ENCODE measurements at places on chromosomes 5 and 9.

- DNase-seq, result no peak
Measured at GRCh38 chr9:21340735-21341134, 5.5 kb upstream of the KLHL9 start.

DNA sequence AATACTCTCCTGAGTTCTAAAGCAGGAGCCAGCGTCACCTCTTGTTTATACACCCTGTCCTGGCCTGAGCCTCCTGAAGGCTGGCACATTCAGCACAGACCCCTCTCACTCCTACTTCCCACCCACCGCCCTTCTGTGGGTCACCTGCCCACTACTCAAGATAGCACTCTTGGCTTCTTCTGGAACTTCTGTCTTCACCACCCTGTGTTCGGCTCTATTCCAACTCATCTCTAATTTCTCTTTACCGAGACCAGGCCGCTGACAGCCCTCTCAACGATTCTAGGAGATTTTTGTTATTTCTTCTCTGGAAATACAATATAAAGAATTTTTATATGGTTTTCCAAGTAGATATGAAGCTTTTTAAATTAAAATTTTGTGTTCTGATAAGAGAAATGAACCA lies 57.4 kb downstream of the IRF1 start:
- DNase-seq, result no peak

GRCh38 chr5:139569270-139569955 lies 8.3 kb downstream of the UBE2D2 start:
- no peak for DNase-seq

DNA sequence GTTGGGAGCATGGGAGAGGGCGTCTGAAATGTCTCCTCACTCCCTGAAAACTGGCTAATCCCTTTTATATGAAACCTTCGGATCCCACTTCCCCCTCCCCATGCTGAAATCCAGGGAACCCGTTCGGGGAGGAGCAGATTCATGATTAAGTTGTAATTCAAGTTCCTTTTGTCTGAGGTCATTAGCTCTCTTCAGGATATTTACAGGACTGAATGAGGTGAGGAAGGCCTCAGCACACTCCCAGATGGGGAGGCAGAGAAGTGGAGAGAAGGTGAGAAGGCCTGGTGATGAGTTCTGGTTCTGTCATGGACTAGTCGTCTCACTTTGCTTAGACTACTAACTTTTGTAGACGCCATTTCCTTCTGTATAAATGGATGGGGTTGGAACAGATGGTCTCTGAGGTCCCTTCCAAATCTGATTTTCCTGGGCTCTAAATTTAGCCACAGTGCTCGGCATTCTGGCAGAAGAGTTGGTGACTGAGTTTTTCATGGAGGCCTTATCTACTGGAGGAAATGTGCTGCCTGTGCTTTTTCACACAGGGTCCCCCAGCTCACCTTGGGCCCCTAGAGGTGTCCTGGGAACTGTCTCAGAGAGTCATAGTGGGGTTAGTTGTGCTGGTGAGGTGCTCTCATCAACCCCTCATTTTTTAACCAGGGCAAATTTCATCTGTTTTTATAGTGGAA lies 62.3 kb downstream of the PRDM6 start:
- DNase-seq, result no peak

GRCh38 chr5:135811007-135811406 lies 23.5 kb upstream of the SLC25A48 start:
- DNase-seq, result no peak

DNA sequence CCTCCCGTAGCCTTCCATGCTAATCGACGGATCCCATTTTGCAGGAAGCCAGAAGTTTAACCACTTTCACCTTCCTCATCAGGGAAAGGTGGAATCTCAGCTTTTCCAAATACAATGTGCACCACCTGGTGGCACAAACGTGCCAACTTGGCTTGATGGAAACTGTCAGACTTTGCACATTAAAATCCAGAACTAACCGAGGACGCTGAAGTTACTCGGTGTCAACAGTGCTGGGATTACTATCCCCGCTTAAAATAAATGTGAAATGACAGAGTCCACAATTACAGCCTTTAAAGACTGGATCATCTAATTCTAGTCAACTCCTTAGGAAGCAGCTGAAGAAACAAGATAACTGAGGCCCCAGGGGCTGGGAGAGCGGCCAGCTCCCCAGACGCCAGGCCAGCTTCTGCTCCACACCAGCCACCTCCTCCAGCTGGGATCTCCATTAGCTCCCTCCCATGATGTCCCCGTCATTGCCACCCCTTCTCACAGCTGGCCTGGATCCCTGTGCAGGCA lies 50.1 kb upstream of the RETREG1 start:
- DNase-seq, result peak; percentile 20

DNA sequence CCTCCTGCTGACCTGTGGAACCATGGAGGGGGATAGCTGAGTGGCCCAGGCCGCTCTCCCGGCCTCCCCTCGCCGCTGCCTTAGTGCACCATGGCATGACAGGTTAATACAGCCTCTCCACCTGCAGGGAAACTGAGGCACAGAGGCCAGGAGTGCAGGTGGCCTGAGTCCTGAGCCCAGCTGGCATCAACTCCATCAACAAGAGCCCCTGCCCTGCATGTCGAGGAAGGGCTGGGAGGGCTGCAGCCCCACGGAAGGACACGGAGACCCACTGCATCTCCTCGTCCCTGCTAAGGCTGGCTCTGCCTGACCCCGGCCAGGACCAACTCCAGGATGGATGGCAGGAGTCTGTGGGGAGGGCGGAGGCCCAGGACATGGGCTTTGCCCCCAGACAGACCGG lies 27.2 kb downstream of the CCDC187 start:
- DNase-seq, result no peak

- DNase-seq, result no peak
Measured at GRCh38 chr5:128538000-128538249, at the start of gene FBN2. TSS of gene FBN2 (minus strand) at chr5:128538245. CDS start at chr5:128537603, 642 bp downstream.

DNA sequence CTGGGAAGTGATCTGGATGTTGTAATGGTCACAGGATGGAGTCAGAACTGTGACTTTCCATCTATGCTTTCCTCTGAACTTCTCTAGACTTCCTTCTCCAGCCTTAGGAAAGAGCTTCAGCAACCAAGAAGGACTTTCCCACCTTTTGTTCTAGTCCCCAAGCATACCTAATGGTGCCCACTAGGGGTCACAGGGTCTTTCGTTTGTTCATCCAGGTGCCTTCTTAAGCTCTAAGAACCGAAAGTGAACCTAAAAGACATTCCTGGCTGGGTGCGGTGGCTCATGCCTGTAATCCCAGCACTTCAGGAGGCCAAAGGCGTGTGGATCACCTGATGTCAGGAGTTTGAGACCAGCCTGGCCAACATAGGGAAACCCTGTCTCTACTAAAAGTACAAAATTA lies 1.8 kb upstream of the WNT8A start:
- no peak for DNase-seq

Measured in hippocampal formation (tissue), 2 donors.